Stimulated activated naive CD8-positive, alpha-beta T cell treated with anti-CD3 and anti-CD28 coated beads, Interleukin-15, Interleukin-2, amounts not matched to agents 100 U/mL and 50 U/mL, for 24 hours (primary cell): ENCODE measurements at places on chromosomes 7 and 10.

GRCh38 chr7:141575654-141576448 lies 24.6 kb downstream of the AGK start:
- no peak for DNase-seq

- no peak for DNase-seq
Observed at GRCh38 chr7:19030281-19030680, 87.2 kb downstream of the TWIST1 start.

- DNase-seq: no peak
Observed at GRCh38 chr10:22704471-22704911, 9.9 kb downstream of the PIP4K2A start.

- no peak for DNase-seq
Observed at GRCh38 chr10:69506834-69507713, 55.8 kb downstream of the TSPAN15 start.

DNA sequence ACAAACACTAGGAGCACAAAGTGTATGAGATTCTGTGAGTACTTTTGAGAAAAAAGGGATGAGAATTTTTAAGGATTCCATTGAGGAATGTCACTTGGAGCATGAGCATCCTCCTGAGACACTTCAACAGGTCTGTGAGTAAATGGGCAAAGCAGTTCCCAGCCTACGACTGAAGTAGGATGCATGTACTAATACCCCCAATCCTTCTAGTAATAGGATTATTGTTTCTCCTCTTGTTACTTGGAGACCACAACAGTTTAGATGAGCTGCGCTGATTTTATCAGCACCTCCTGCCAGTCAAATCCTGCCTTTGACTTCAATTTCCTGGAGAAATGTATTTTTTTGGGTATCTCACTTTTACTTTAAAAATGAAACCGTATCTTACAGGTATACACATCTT lies 820 bp downstream of the BBS9 start:
- no peak for DNase-seq

- DNase-seq: no peak
Observed at GRCh38 chr10:43308986-43309385, 42.1 kb upstream of the RASGEF1A start.

DNA sequence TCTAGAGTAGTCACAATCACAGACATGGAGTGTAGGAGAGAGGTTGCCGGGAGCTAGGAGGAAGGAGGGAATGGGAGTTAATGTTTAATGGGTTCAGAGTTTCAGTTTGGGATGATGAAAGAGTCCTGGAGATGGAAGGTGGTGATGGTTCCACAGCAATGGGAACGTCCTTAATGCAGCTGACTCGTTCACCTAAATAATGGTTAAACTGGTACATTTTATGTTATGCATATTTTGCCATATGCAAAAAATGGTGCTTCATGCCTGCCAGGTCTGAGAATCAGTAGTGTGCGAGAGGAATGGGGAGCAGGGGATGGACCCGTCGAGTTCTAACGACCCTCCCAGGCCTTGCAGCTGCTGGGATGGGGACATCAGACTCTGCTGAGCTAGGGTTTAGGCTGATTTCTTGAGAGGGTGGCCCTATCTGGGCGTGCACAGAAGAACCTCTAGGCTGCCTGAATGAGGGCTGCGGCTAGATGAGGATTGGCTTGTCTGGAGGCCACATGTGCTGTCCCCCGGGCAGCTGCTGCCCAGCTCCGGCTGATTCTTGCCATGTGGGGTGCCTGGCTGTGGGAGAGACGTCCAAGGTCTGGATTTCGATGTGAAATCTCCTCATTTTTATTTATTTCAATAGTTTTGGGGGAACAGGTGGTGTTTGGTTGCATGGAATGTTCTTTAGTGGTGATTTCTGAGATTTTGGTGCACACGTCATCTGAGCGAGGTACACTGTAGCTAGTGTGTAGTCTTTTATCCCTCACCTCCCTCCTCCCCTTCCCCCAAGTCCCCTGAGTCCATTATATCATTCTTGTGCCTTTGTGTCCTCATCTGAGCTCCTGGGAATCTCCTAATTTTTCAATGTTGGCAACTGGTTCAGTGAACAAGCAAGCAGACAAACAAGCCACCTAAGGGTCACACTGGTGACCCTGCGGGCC lies 116.0 kb downstream of the GRK5 start:
- DNase-seq: no peak
